ENCODE measurements at places on chromosomes 6 and 20.

GRCh38 chr6:149471801-149472200 is 13.0 kb downstream of the ZC3H12D start:
- no peak for DNase-seq

DNA sequence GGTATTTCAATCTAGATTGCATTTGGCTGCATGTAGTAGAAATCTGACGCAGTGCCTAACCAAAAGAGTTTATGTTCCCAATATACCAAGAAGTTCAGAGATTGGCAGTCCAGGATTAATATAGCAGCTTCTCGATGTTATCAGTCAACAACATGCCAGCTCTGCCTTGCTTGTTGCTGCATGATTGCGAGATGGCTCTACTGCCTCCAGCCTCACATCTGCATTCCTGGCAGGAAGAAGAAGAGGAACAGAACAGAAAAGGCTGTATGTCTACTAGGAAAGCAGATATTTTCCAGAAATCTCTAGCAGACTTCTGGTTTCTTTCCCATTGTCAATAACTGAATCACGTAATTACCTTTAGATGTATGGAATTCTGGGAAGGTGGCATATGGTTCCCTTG is 60.8 kb downstream of the SLC35D3 start:
- no peak for DNase-seq

GRCh38 chr20:2603816-2604505 is 48.5 kb upstream of the NOP56 start:
- DNase-seq: no peak

GRCh38 chr6:119979862-119980261 is 630.3 kb upstream of the MAN1A1 start:
- no peak for DNase-seq

DNA sequence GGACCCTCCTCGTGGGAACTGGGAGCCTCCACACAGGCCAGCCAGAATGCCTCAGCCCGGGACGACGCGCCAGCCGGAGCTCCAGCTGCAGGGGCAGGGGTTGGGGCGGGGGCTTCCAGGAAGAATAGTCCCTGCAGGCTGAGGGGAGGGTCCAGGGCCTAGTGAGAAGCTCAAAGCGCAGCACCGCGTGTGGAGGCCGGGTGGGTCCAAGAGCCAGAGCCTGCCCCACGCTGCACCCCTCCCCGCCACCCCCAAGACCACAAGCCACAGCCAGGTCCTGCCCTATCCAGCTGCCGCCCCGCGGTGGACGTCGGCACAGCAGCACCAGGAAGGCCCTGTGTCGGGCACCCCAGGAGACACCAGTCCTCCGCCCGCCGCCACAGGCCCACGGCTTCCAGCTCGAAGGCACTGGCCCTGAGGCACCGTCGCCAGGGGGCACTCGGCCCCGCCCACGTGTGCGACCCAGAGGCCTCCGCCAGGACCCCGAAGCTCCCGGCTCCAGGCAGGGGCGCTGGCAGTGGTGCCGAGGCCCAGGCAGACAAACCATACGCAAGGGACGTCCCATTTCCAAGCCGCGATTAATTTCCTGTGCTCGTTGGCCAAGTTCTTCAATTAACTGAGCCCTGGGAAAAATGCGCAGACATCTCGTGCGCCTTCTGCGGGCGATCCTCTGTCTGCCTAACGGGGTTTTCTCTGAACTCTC is 19.5 kb downstream of the KCNQ2 start:
- DNase-seq: no peak

GRCh38 chr6:137471986-137472385 is 22.2 kb downstream of the OLIG3 start:
- DNase-seq: no peak

DNA sequence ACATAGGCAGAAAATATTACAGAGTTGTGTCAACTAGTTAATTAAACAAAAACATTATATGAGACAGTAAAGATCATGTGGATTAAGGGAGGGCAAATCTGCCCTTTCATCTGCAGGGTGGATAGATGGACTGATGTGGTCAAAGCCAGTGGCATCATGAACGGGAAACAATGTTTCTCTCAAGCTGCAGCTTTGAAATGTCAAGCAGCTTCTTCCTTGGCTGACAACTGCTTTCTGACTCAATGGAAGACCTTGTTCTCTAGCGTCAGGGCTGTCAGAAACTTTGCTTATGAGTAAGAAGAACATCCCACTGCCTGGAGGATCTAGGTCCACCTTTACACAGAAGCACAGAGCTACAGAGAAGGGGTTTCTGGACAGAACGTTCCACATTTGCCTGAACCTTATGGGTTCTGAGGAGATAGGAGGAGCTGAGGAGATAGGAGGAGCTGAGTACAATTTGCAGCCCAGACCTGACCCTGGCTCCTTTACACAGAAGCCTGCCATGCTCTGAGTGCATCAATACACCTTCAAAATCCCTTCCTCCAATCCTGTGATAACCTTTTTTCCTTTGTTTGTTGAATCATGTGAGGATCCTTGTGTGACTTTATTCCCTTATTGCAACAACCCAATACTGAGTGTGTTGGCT is 6.1 kb downstream of the CST5 start:
- no peak for DNase-seq

- DNase-seq: no peak
Observed at GRCh38 chr20:63482021-63482587, 9.6 kb upstream of the KCNQ2 start.

- no peak for DNase-seq
Observed at GRCh38 chr6:167533851-167534250, 209.0 kb downstream of the TTLL2 start.

DNA sequence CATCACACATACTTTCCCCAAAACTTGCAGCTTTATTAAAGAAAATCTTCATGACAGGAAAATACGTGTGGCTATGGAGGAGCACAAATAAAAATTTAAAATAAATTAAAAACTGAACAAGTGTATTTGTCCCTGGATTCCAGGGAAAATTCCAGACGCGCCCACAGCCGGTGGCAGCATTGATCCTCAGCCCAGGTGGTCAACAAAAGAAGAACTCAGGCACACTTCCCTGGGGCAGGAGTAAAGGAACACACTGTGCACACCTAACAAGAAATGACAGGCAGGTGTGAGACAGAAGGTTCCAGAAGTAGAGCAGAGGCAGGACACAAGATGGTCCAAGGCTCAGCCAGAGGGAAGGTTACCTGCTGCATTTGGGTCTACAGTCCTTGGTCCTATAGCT is 36.3 kb downstream of the FOXA2 start:
- no peak for DNase-seq

- no peak for DNase-seq
Observed at GRCh38 chr6:119493980-119494379, 144.4 kb upstream of the MAN1A1 start.

DNA sequence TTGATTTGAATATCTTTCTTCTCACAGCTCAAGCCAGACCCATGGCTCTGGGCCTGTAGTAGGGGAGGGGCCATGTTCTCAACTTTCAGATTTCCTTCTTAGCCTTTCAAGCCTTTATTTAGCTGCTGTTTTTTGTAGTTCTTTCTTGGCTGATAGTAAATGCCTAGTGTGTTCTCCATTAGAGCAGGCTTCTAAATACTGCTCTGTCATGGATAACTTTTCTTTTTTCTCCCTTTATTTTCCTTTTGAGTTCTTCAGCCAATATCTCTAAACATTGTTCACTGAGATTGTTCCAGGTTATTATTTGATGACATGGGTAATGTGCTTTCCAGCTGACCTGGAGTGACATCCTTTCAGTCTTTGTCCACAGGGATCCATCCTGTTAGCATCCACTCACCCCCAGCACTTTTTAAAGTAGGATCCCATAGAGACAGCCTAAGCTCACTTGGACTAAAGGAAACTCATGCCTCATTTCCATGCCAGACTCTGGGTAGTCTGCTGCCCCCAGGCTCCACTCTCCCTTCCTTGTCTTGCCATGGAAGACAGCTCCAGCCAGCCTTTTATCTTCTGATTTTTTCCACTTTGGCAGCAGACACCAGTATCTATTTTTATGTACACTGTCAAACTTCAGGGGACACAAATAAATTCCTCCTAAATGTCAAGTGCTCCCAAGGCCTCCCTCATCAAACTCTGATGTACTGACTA is 645.6 kb downstream of the RNF144B start:
- DNase-seq: no peak

- DNase-seq: no peak
Observed at GRCh38 chr6:113907102-113907815, 50.1 kb downstream of the MARCKS start.

- no peak for DNase-seq
Observed at GRCh38 chr6:166461821-166462460, 79.2 kb upstream of the MPC1 start.

DNA sequence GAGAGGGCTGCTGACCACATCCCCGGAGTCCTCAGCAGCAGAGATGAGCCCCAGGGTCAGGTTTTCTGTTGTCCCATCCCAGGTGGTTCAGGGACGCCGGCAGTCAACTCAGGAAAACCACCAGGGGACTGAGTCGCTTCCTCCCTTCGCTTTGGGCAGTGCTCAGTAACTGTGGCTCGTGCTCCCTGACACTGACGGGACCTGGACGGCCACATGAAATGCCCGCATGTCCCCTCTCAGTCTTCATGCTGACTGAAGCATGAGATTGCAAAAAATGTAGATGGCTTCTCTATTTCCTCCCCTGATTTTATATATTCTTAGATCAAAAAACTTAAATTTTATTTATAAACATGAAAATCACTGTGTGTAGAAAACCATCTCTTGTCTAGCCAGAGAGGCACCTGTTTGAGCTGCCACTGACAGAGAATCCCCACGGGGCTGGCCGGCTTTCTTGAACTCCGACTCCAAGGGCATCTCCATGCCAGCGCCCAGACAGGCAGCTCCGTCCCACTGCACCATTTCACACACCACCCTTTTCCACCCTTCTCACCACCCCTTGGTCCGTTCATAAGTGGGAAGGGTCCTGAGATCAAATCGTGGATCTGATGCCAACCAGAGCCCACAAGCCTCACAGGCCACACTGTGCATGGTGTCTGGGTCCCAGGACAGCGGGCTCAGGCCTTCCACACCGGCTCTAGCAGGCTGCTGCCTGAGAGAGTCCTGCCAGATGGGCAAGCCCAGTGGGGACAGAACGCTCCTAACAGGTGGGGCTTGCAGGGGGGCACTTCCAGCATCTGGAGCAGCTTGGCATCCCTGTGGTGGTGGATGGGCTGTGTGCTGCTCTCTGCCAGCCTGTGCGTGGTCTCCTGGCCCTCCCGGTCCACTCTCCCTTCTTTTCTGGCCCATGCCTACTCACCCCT is 98.2 kb downstream of the SMOC2 start:
- no peak for DNase-seq

DNA sequence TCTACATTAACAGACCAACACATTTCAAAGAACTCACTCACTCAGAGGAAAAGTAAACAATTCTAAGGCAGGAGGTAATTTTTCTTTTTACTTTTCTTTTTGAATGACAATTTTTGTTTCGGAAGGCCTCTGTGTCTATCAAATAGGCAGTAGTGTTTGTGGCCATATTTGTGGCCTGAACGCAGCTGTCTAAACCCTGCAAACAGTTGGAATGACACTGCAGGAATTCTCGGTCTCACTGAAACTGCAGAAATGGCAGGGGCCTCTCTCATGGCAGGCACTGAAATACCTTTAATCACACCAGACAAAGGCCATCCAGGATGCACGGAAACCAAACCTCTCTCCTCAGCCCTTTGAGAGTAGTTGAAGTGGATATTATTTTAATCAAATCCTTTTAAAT is 30.4 kb downstream of the FYN start:
- no peak for DNase-seq

- no peak for DNase-seq
Observed at GRCh38 chr6:71383476-71383875, 94.9 kb downstream of the OGFRL1 start.

- no peak for DNase-seq
Observed at GRCh38 chr6:43077981-43078511, 1.9 kb downstream of the PTK7 start.

DNA sequence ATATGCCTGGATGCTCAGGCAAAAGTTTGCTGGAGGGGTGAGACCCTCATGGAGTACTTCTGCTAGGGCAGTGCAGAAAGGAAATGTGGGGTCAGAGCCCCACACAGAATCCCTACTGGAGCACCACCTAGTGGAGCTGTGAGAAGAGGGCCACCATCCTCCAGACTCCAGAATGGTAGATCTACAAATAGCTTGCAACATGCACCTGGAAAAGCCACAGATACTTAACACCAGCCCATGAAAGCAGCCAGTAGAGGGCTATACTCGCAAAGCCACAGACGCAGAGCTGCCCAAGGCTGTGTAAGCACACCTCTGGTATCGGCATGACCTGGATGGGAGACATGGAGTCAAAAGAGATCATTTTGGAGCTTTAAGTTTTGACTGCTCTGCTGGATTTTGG is 60.7 kb upstream of the GJE1 start:
- DNase-seq: no peak

DNA sequence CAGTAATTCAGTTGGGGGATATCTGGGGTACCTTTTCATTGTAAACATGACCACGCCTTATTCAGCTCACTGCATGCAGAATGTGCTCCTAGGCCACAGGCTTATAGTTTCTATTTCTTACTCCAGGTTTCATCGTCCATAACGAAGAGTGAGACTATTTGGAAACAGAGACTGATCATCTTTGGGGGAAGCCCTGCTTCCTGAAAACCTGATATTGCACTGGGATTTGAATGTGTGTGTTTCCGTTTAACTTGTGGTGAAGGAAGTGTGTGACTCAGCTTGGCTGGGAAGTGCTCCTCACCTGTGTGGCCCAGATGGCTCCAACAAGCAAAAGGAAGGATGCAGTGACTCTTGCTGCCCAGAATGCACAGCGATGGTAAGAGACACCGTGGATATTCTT is 19.6 kb upstream of the LTV1 start:
- DNase-seq: no peak

DNA sequence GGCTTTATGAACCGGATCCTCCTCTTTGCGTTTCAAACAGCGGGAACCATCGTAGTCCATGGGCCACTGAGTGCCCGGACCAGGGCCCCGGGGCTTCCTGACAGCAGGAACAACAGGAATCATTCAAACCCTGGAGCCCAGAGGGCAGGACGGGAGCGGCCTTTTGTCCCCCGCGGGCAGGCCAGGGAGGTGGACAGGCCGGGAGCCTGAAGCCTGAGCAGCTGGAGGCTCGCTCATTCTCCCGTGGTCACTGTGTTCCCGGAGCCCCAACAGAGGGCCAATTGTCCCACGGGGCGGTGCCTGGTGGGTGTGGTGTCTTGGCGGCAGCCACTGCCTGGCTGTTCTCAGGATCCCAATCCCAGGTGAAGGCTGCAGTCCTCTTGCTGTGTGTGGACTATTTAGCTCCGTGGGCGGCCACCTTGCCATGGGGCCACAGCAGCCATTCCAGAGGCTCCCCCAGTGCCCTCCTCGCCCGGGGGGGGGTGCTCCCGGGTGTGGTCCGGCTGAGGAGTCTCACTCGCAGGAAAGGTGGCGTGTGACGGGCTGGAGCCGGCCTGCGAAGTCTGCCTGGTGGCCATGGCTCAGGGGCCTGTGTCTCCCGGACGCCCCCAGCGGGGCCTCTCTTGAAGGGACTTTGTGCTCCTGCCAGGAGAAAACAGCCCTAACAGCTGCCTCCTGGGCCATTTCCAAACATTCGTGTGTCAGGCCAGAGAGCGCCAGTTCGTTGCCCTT is 77.2 kb upstream of the BHLHE23 start:
- no peak for DNase-seq

Data from CD4-positive, alpha-beta T cell treated with Interleukin-2 at 100 ng/mL for 4 hours (primary cell).